ENCODE measurements at places on chromosomes 4 and X. TPM values are rescaled to one million over a fixed set of nuclear protein-coding genes. Genes with fewer than 3 reads are reported as not detected.

The CSAG3 gene
- not detected for total RNA-seq

The CABS1 gene
- not detected for total RNA-seq

The PPARGC1A gene
- not detected for total RNA-seq

The SYNPO2 gene
- 0.18 TPM for total RNA-seq

The EPGN gene
- total RNA-seq: not detected

The CPEB2 gene
- total RNA-seq: 6.0 TPM

The ZAR1 gene
- not detected for total RNA-seq

The CXCL8 gene
- 311 TPM for total RNA-seq

The CPZ gene
- not detected for total RNA-seq

The JADE1 gene
- total RNA-seq: 40.8 TPM

The FGG gene
- not detected for total RNA-seq

The MAGEA10 gene
- total RNA-seq: not detected

The HERC5 gene
- total RNA-seq: 1.7 TPM

The MGAT4D gene
- not detected for total RNA-seq

The SLITRK4 gene
- total RNA-seq: 1.6 TPM

The AIFM1 gene
- total RNA-seq: 29.9 TPM

The GPC3 gene
- not detected for total RNA-seq

The FUNDC1 gene
- 9.7 TPM for total RNA-seq

The SH3TC1 gene
- 145 TPM for total RNA-seq

The TCP11X1 gene
- total RNA-seq: not detected

The RBMXL3 gene
- total RNA-seq: not detected

The AREG gene
- 0.32 TPM for total RNA-seq

The CSN2 gene
- not detected for total RNA-seq

The COX7B2 gene
- not detected for total RNA-seq

The HEPH gene
- total RNA-seq: 3.0 TPM

The ASIC5 gene
- total RNA-seq: not detected

The DOCK11 gene
- total RNA-seq: 2.0 TPM

The CYTL1 gene
- 34.6 TPM for total RNA-seq

The GPR173 gene
- total RNA-seq: 2.7 TPM

The COX18 gene
- total RNA-seq: 32.5 TPM

The VGLL1 gene
- not detected for total RNA-seq

The GLRA2 gene
- total RNA-seq: not detected

The CTAG1B gene
- not detected for total RNA-seq

The HGFAC gene
- 0.18 TPM for total RNA-seq

The VCX3B gene
- not detected for total RNA-seq

The S100P gene
- total RNA-seq: 0.07 TPM

The RASL11B gene
- 0.11 TPM for total RNA-seq

The FAT4 gene
- 46.8 TPM for total RNA-seq

The ANOS1 gene
- total RNA-seq: 1.2 TPM

The ADH1C gene
- total RNA-seq: not detected
